ENCODE measurements at places on chromosomes 2 and 18.

GRCh38 chr2:78896536-78896935, 129.0 kb upstream of the REG3G start:
- DNase-seq, result no peak

DNA sequence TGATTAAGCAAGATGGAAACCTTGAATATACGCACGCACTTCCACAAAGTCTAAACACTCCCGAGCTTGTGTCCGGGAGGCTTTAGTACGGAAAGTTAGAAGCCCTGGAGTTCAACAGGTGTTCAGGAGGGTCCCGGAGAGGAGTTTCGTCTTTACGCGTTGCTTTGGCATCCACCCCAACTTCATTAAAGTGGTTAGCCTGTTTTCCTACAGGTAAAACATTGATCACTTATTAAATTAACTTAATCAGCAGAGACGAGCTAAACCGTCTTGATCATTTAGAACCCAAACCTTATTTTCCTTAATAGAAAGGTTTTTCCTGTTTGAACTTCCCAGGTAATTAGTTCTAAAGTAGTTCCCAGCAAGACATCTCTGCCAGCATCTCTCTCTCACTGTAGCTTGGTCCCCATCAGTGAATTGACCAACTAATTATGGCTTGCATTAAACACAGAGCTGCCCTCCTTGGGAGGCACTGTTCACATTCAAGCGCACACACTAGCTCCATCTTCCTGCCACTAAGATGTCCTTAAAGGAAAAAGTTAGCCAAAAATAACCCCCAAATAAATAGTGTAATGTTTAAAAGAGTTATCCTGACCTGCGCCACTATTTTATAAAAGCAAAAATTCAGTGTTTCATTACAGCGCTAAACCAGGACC, 1.4 kb downstream of the NPAS2 start:
- no peak for DNase-seq

- DNase-seq, result no peak
Measured at GRCh38 chr2:222563106-222563718, 92.7 kb downstream of the FARSB start.

DNA sequence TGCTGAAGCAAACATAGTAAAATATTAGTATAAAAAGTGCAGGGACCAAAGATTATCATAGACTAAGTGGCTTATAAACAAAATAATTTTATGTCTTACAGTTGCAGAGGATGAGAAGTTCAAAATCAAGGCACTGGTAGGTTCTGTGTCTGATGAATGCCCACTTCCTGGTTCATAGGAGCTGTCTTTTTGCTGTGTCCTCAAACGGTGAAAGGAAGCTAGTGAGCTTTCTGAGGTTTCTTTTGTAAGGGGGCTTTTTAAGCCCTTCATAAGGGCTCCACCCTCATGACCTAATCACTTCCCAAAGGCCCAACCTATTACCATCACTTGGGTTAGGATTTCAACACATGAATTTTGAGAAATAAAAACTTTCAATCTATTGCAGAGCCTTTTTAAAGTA, 946.7 kb upstream of the ACVR2A start:
- no peak for DNase-seq

- DNase-seq, result peak; percentile 15
Measured at GRCh38 chr2:105104208-105104731, 66.4 kb downstream of the MRPS9 start.

- no peak for DNase-seq
Measured at GRCh38 chr2:208306291-208306690, 40.2 kb downstream of the PIKFYVE start.

DNA sequence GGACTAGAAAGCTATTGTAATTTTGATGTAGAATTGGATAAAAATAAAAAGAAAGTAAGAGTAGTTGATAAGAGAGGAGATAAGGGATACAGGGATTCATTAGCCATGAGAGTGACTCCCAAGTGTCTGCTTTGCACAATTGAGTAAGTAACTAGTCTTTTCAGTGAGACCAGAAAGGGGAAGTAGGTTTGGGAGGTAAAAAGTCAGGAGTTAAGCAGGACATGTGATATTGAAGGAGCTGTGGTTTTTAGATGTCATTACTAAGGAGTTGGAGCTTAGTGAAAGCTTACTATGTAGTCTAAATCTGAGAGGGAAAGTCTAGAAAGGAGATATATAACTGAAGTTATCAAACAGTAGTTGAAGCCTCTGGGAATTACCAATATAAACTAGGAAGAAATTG, 93.4 kb downstream of the SLC5A7 start:
- peak; percentile 15 for DNase-seq

DNA sequence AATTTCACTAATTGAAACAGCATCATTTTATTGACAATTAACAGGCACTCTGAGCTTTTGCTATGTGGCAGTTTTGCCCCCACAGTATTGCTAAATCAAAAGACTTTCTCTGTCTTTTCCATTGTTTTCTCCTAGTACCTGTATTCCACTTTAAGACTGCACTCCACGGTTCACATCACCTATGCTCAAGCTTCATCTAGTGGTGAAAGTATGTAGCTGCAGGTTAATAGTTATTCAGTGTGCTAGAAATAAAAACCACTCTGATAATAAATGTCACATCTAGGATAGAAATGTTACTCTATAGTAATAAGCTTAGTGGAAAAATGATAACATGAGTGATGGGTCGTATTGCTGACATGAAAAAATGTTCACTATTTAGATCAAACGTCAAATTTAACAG, 24.6 kb downstream of the ARL6IP6 start:
- DNase-seq, result no peak

DNA sequence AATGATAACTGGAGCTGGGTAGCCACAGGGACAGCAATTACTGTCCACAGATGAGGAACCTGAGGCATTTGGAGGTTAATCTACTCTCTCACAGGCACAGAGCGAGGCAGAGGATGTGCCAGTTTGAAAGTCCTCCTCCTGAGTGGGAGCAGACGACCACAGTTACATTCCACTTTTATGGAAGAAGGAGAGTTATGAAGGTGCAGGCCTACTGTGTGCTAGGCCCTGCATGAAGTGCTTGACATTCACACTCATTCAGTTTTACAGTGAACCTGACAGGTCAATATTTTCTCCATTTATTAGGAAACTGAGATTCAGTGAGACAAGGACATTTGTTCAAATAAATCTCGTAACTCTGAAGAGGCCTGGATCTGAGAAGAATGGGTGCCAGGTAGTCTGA, 142.0 kb downstream of the TDRD15 start:
- DNase-seq, result no peak

GRCh38 chr2:114688241-114688640, 245.8 kb downstream of the DPP10 start:
- no peak for DNase-seq

- DNase-seq, result no peak
Measured at GRCh38 chr18:8221452-8221851, 387.8 kb upstream of the RAB12 start.

DNA sequence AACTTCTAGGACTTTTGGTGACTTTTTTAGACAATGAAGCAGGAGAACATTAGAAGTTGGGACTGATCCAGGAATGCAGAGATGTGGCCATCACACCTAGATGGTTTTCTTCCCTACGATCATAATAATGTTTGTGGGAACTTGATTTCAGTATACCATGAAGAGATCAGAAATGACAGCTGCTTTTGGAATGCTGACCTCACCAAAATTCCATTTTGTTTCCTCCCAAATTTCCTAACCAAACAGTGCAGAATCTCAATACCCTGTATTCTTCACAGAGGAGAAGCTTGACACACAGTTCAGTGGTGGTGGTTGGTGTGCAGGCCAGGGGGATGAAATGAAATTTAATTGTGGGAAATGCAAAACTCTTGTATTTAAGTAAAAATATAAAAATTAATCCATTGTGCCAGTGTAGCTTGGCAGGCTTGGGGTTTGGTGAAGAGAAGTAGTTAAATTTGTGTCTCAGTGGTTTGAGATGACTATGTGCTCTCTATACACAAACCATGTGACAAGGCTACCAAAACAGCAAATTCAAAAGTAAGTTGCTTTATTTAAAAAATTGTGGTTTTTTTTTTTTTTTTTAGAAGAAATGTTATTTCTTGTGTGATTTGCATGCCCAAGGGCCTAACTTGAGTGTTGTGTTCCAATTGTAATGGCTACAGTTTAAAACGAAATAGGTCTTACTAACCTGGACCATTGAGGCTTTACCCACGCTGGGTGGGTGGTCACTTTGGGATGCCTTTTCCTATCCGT, 252.4 kb downstream of the LPIN1 start:
- DNase-seq, result no peak

- no peak for DNase-seq
Measured at GRCh38 chr2:169476459-169476858, 2.8 kb upstream of the BBS5 start.

- no peak for DNase-seq
Measured at GRCh38 chr2:99794414-99794813, 304.6 kb upstream of the REV1 start.

DNA sequence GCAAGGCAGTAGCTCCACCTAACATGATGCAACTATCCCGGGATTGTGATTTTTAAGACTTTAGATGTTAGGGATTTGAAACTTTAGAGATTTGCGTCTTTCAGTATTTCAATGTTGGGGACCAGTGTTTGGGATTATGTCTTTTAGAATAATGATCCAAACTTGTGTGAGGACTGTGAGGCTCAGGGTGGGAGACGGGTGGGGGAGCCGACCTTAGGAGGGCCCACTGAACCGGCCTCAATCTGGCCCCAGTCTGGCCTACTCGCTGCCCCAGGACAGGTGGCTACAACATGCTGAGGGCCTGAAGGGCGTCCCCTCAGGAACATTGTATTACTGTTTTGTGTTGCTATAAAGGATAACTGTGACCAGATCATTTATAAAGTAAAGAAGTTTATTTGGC, 10.7 kb downstream of the AMER3 start:
- DNase-seq, result no peak

DNA sequence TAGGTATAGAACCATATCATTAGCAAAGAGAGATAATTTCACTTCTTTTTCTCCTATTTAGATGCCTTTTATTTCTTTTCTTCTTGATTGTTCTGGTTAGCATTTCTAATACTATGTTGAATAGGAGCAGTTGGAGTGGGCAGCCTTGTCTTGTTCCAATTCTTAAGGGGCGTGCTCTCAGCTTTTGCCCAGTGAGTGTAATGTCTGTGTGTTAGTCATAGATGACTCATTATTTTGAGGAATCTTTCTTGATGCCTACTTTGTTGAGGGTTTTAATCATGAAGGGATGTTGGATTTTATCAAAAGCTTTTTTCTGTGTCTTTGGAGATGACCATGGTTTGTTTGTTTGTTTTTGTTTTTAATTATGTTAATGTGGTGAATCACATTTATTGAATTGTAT, 1453.1 kb upstream of the SLC39A10 start:
- DNase-seq, result no peak

- no peak for DNase-seq
Measured at GRCh38 chr2:236054125-236054524, 114.1 kb downstream of the GBX2 start.

DNA sequence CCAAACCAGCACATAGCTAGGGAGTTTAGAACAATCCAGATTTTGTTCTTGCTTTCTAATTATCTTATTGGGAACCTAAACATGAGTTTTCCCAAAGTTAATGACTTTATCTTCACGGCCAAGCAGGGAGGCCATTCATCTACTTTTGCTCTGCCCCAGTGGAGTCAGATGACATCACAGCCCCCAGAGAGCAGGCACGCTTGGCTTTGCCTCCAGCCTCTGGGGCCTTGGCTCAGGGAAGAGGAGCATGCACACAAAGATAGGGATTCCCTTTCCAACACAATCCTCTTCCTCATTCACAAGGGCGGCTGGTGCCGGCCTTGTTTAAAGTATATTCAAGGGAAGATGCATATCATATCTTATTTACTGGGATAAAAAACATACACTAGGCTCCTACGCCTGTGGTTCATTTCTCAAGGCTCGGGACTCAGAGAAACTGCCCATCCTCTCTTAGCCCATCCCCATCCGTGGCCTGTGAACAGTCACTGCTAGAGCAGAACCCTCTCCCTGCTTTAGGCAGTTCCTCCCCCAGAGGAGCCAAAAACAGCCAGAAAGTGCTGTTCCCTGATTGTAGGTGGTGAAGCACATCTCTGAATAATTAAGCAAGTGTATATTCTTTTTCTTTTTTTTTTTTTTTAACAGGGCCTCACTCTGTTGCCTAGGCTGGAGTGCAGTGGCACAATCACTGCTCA, 21.2 kb downstream of the TGFA start:
- DNase-seq, result no peak

DNA sequence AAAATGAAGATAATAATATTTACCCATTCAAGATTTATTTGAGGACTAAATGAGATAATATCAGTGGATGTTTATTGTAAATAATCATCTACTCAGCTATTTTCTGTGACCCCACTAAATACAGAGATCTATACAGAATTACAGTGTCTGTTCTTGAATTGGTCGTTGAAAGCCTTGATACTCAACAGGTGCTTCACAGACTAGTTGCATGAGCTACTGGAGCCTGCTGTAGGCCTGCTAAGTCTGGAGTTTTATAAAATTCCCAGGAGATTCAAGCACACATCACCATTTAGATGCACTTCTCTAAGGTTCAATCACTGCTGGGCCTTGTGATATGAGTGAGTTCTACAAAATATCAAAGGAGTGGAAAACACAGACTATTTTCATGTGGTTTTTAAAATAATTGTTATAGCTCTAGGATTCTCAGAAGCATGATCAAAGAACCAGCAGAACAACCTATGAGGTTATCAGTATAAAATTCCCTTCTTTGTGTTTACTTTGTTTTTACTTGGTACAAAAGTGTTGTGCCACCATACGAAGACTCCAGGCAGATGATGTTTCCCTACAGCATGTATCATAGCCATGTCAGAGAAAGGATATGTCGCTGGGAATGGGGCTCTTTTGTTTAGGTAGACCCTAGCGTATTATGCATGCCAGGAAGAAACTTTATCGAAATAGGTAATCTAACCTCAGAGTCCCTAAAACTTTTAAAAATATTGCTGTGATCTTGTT, 7.1 kb downstream of the SULT1C4 start:
- DNase-seq, result no peak

- DNase-seq, result no peak
Measured at GRCh38 chr2:155830817-155831579, 501.5 kb downstream of the NR4A2 start.

- DNase-seq, result no peak
Measured at GRCh38 chr2:29065068-29065811, 9.1 kb downstream of the PCARE start.

DNA sequence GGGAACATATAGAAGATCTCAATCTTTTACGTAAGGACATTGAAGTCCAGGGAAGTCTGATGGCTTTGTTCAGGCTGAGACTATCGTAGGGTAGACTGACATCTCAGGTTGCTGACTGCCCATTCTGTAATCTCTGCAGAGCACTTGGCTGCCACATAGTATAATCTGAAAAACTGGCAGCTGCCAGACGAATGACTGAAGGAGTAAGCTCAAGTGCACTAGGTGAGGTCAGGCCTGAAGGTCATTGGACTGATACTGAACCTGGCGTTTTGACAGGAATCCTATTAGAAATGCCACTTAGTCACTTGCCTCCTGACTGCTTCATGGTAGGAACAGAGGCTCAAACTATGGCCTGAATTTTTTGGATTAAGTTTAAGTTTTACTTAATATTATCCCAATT, 23.5 kb downstream of the GPD2 start:
- DNase-seq, result no peak

GRCh38 chr2:2098458-2099167, 232.5 kb downstream of the MYT1L start:
- DNase-seq, result no peak

DNA sequence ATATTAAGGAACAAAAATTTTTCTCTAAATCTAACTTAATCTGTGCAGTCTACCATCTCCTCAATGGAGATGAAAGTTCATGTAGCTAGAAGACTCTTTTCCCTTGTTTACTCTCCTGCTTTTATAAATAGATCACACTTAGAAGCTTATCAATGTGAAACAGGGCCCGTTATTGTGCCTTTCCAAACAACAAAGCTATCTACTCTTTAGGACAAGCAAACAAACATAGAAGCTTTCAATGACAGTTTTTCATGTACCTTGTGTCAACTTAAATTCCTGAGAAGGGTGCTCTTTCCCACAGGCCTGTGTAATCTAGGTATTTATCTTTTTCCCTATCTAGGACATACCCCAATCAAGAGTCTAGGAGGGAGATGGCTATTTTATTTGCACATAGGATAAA, 247.8 kb upstream of the CWC22 start:
- no peak for DNase-seq

Measured in KBM-7 (cell line).